Bone marrow (tissue), 2 donors: ENCODE measurements at places on chromosomes 7 and 10.
A peak's percentile ranks its signal among the peaks of the same experiment; 100 is the strongest.

- DNase-seq: peak; percentile 69
Measured at GRCh38 chr10:119315128-119316001, 108.0 kb downstream of the GRK5 start.

DNA sequence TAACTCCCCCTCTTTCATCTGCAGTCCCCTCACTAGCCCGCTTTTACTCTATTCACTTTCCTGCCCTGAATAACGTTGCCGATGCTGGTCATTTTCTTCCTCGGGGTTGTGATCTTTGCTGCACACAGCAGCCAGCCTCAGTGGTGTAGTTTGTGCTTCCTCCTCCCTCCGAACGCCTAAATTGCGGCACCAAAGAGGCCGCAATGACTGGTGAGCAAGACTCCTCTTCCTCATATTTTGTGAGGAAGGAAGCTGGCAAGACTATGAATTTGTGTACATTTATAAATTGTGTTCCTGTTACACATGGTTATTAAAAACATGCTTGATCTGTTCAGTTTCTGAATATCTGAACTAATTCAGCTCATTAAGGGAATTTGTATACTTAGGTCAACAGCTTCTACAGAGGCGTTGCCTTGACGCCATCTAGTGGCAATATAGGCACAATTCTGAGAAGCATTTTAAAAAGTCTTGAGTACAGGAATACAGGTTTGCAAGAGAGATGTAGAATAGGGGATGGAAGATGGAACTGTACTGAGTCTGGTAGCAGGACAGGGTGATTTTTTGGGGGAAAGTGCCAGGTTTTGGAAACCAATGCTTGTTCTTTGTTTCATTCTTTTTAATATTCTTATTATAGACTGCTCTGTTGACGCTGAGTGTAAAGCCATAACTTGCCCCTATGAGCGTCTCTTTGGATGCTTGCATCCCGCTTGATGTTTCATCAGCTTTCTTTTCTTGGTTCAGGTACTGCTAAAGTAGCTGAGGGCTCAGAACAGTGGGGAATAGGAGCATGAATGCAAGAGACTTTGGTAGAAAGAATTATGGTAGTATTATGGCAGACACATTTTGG is 4.1 kb upstream of the TAS2R5 start:
- no peak for DNase-seq

GRCh38 chr7:30988351-30989005 is 24.7 kb downstream of the GHRHR start:
- no peak for DNase-seq

DNA sequence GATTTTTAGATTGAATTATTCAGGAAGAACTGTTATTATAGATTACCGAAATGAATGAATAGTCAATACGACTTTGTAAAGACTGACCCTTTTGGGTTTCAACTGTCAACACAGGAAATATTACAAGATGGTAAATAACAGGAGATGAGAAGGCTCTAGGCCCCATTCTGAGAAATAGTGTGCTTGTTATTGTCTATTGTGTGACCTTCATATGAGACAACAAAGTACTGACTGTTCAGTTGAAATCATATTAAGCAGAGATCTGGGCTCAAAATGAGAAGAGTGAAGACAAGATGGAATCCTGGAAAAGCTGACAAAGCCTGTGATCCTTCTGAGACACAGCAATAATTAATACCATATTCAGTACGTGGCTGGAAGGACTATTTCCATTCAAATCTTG is 503.8 kb downstream of the INHBA start:
- DNase-seq: no peak

DNA sequence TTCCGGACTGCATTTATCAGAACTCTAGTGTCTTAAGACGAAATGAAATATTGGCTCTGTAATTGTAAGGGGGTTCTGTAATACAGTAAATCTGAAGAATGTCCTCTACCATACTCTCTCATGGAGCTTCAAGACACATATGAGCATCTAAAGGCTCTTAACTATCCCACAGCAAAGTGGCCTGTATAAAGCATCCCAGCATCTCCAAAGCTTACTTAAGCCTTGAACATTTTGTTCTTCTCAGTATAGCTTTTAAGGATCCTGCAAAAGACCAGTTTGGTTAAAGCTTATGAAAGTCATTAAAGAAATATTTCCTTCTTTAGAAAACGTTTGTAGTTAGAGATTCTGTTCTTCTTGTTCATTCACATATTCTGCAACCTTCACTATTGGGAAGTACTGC is 75.1 kb downstream of the HGF start:
- no peak for DNase-seq

DNA sequence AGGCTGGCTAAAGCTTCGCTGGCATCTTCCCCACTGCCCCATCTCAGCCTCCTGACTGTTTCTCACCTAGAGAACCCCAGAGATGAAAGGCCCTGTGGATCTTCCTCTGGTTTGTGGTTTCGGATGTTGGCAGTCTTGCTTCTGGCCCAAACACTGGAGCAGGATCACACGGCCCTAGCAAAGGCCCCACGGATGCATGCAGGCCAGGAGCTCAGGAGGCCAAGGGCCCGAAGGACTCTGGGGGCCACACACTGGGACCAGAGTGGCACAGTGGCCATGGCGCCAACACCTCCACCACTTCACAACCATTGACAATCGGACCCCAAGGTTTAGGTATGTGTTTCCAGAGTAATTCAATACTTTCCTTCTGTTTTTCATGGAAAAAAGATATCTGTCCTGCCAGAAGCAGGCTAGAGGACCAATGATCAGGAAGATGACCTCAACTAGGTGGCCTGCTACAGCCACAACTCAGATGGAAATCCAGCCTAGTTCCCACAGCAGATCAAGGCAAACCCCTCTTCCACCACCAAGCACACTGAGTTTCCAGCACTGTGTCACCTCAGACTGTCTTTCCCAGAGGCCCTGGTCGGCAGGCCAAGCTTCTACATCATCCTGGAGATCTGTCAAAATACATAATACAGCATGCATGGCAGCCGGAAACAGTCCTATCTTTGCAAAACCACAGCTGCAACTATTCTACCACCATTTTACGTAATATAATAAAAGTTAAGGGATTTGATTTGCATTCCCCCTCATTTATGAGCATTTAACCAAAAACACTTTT is 53.0 kb downstream of the CTBP2 start:
- DNase-seq: no peak

DNA sequence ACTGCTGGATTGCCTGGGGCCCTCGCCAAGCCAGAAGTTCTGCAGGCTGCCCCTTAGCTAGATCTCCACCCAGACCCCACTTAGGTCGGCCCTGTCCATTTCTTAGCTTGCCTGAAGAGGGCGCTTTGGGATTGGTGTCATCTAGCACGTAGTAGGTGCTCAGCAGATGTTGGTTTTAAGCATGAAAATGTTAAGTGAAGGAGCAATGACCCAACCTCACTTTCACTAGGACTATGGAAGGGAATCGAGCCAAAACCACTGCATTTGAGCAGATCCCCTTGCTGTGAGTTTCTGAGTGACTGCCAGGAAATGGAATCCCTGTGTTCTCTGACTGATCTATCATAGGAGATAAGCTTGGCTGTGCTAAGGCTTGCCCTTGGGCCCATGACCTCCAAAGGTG is 131.7 kb upstream of the EEPD1 start:
- DNase-seq: no peak

- no peak for DNase-seq
Measured at GRCh38 chr10:30804478-30805055, 175.0 kb upstream of the LYZL2 start.

DNA sequence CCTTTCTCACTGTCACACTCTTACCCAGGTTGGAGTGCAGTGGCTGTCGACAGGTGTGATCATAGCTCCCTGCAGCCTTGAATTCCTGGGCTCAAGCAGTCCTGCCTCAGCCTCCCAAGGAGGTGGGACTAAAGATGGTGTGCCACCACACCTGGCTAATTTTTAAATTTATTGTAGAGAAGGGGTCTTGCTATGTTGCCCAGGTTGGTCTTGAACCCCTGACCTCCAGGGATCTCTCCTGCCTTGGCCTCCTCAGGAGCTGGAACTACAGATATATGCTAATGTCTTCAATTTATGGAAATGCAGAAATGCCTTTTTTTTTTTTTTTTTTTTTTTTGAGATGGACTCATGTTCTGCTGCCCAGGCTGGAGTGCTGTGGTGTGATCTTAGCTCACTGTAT is 42.7 kb downstream of the DNAJB6 start:
- DNase-seq: no peak

DNA sequence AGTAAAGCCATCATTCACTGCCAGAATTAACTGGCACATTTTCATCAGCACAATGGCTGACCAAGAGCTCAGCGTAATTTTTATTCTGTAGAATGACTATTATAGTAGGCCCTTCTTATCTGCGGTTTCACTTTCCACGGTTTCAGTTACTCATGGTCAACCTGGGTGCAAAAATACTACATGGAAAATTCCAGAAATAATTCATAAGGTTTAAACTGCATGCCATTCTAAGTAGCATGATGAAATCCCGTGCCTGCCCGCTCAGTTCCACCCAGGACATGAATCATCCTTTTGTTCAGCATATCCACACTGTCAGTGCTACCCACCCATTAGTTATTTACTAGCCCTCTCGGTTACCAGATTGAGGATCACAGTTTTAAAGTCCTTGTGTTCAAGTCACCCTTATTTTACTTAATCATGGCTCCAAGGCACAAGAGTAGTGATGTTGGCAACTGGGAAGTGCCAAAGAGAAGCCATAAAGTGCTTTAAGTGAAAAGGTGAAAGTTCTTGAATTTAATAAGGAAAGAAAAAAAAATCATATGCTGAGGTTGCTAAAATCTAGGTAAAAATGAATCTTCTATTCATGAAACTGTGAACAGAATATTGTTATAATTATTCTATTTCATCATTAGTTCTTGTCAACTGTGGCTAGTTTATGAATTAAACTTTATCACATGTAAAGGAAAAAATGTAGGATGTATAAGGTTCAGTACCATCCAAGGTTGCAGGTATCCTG is 204.9 kb downstream of the DOCK4 start:
- no peak for DNase-seq

- no peak for DNase-seq
Measured at GRCh38 chr7:34117573-34117972, 212.2 kb downstream of the BMPER start.

DNA sequence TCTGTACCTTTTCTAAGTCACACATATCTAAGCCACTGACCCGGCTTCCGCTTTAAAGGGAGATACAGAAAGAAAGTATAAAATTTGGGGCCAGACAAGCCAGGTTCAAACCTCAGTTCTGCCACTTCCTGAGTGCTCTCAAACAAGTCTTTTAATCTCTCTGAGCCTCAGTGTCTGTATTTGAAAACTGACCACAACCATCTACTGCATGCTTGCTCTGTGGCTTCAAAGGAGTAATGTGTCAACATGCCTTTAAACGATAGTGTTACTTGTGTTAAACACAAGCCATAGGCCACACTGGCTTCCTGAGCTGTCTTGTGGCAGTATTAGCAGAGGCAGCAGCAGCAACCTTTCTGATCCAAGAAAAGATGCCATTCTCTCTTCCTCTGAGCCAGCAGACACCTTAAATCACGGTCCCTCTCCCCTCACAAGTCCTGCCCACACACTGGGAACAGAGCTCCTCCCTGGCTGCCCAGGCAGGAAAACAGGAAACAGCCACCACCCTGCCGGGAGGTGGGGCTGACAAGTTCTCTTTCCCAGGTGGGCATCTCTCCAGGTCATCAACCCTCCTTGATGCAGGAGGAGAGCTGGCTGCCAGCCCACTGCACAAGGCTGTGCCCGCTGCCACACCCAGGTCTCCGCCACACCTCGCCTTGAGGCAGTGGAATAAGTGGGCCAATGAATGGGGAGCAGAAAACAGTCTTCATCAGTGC is 10.7 kb downstream of the HIP1 start:
- no peak for DNase-seq

DNA sequence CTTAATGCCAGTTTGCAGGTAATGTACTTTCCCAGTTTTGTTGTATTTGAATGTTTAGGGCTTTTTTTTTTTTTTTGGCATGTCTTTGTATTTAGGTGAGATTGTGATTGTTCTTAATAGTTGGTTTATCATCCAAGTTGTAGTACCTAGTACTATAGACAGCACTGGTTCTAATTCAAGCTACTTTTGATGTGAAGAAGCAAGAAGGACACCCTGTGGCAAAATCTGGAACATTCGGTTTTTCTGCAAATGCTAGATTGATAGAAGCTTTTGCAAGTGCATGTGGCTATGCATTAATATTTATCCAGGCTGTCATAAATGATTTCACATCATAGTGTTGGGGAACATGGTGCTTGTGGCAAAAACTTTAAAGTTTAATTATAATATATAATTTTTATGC is 248.9 kb downstream of the FOXP2 start:
- no peak for DNase-seq

DNA sequence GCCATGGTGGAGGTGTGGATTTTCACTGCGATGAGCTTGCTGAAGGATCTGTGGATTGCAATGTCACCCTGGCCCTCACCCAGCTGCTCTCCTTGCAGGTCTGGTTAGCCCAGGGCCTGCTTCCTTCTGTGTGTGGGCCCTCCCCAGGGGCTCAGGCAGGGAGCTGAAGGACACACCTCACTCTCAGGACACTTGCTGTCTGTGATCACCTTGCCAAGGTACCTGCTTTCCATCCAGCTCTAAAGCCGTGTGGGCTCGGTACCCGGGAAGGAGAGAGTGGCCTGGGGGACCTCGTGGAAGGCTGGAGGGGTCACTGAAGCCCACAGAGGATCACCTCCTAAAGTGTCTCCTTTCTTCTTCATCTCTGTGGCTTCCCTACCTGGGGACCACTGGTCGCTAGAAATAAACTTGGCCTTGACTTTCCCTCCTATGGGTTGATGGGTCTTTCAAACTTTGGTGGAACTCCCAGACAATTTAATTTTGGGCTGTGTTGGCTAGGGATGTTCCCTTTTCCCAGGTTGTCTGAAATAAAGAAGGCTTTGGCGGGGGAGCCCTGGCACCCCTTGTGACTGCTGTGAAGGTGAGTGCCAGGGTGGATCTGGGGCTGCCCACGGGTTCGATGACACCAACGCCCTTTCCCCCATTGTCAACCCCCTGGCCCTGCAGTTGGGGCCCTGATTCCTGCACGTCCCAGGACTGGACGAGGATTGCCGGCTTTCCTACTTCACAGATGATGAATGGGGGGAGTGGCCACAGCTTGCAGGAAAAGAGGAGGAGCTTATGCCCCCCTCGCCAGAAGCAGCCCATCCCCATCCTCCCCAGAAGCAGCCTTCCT is 331.0 kb downstream of the ADARB2 start:
- no peak for DNase-seq

DNA sequence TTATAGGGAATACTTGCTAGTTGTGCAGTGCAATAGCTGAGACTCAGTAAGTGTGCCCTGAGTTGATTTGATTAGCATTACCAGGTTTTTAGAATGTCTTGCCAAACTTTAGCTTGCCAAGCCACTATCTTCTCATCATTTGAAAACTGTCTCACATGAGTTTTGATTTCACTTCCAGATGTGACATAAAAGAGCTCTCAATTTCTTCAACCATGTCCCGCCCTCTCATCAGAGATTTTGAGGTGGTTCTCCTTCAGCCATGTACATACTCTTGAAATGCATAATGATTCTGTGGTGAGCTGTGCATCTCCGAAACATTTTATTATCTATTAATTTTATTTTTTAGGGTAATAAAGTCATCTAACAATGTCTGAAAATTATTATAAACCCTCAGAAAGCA is 215.0 kb upstream of the SEMA3E start:
- no peak for DNase-seq

- DNase-seq: no peak
Measured at GRCh38 chr7:100127866-100128636, 1.3 kb downstream of the MBLAC1 start.

- no peak for DNase-seq
Measured at GRCh38 chr7:42351316-42351935, 114.4 kb upstream of the GLI3 start.

- no peak for DNase-seq
Measured at GRCh38 chr10:47318706-47319105, 3.5 kb upstream of the GDF2 start.

- no peak for DNase-seq
Measured at GRCh38 chr7:66326501-66327215, 121.5 kb downstream of the TPST1 start.
